Psoas muscle (tissue), 8 donors: ENCODE measurements at places on chromosomes 2 and 18. TPM values are rescaled to one million over a fixed set of nuclear protein-coding genes. Genes with fewer than 3 reads are reported as not detected.

- peak; percentile 74 for DNase-seq
Observed at GRCh38 chr2:95526360-95527341, 42.1 kb upstream of the TRIM43B start.

DNA sequence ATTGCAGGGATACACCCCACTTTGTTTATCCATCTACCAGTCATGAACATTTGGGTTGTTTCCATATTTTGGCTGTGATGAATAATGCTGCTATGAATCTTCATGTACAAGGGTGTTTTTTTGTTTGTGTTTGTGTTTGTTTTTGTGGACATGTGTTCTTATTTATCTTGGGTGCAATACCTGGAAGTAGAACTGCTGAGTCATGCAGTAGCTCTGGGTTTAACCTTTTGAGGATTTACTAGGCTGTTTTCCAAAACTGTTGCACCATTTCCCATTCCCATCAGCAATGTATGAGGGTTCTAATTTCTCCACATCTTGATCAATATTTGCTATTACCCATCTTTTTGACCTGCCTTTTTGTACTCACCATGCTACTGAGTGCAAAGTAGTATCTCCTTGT is 140.0 kb upstream of the CYP1B1 start:
- no peak for DNase-seq

DNA sequence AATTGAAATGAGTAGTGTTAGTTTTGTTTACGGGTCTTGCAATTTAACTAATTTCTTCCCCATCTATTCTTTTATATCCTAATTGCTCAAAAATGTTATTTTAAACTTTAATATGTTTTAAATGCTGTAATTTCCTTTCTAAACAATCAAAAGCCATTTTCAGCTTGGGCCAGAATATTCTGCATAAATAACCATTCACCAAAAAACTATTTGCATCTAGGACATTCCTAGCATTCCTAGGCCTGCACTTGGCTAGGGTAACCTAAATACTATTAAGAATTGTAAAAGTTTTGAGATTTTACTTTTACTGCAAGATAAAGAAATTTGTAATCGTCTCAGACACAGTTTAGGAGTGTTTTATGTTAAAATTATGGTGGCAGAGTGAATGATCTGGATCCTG is 7.8 kb upstream of the ETAA1 start:
- no peak for DNase-seq

GRCh38 chr2:133586978-133587377 is 18.7 kb upstream of the NCKAP5 start:
- no peak for DNase-seq

- DNase-seq, result no peak
Observed at GRCh38 chr2:143525402-143525860, 396.2 kb downstream of the ARHGAP15 start.

AKAIN1 gene
- 0.34 TPM for polyA plus RNA-seq

DCTN1 gene
- 45.6 TPM for polyA plus RNA-seq

CXCR1 gene
- not detected for polyA plus RNA-seq
